Ovary (tissue), 10 donors: ENCODE measurements at places on chromosomes 11 and 22. TPM values are rescaled to one million over a fixed set of nuclear protein-coding genes. Genes with fewer than 3 reads are reported as not detected.

Gene OR8B2
- not detected for total RNA-seq

Gene SRSF8
- total RNA-seq, result 58.8 TPM

- H3K4me1 ChIP-seq, result peaks cover 9% of the 10 kb centered on the region
- no peaks in the 10 kb centered on the region for H3K27me3 ChIP-seq
- H3K36me3 ChIP-seq, result no peaks in the 10 kb centered on the region
- no peak for DNase-seq
Observed at GRCh38 chr22:32994041-32994830, 63.9 kb downstream of the SYN3 start.

DNA sequence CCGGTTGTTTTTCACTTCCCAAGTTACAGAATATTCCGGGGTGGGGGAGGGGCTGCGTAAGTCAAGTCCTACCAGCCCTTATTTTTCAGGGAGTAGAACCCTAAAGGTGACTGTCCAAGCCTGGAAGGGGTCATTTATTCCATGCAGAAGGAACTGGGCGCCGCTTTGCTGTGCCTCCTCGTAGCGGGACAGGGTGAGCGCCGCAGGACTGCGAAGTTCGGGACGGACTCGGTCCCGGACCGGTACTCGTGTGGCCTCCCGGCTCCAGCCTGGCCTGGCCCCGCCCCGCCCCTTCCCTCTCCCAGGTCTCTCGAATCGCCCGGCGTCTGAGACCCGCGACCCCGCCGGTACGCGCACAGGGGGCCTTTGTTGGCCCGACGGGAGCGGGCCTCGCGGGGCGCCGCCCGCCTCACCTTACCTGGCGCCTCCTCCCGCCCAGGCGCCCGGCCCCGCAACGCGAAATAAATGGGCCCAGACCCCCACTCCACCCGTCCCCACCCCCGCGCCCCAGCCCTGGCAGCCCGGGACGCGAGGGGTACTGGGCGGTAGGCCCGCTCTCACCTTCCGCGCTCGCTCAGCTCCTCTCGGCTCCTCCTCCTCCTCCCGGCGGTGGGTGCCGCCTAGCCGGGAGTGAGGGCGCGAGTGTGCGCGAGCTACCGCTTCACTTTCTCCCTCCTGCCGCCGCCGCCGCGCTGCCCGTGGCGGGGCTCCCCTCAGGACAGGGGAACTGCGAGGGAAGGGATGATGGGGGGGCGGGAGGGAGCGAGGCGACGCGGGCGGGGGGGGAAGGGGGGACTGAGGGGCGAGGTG lies 698 bp downstream of the PAK1 start:
- peaks cover 5% of the 10 kb centered on the region for H3K4me1 ChIP-seq
- H3K27me3 ChIP-seq, result no peaks in the 10 kb centered on the region
- peak overlapping the region; percentile 67 for H3K4me3 ChIP-seq
- H3K36me3 ChIP-seq, result no peaks in the 10 kb centered on the region
- H3K27ac ChIP-seq, result peak overlapping the region; percentile 86

Gene SYT12
- total RNA-seq, result not detected

Gene DMC1
- total RNA-seq, result 3.0 TPM

Gene ZNF280B
- total RNA-seq, result 2.8 TPM

- no peak overlapping the region for H3K4me3 ChIP-seq
- H3K27me3 ChIP-seq, result no peaks in the 10 kb centered on the region
- no peak overlapping the region for H3K27ac ChIP-seq
- no peak for DNase-seq
Observed at GRCh38 chr22:24053481-24054226, 42.5 kb downstream of the CABIN1 start.

DNA sequence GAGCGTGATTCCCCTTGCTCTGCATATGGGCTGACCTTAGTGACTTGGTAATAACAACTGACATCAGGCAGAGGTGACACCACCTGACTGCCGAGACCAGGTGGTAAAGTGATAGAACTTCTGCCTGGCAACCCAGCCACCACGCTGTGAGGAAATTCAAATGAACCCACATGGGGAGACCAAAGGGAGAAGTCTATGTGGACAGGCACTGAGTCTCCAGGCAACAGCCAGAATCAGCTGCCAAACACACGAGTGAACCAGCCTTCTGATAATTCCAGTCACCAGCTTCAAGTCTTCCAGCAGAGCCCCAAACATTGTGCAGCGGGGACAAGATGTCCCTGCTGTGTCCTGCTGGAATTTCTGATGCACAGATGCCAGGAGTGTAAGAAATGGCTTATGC lies 29.7 kb downstream of the SPATA19 start:
- DNase-seq, result no peak
- no peaks in the 10 kb centered on the region for H3K36me3 ChIP-seq
- H3K27me3 ChIP-seq, result no peaks in the 10 kb centered on the region
- H3K4me1 ChIP-seq, result no peaks in the 10 kb centered on the region
- H3K27ac ChIP-seq, result no peak overlapping the region
- H3K4me3 ChIP-seq, result no peak overlapping the region

DNA sequence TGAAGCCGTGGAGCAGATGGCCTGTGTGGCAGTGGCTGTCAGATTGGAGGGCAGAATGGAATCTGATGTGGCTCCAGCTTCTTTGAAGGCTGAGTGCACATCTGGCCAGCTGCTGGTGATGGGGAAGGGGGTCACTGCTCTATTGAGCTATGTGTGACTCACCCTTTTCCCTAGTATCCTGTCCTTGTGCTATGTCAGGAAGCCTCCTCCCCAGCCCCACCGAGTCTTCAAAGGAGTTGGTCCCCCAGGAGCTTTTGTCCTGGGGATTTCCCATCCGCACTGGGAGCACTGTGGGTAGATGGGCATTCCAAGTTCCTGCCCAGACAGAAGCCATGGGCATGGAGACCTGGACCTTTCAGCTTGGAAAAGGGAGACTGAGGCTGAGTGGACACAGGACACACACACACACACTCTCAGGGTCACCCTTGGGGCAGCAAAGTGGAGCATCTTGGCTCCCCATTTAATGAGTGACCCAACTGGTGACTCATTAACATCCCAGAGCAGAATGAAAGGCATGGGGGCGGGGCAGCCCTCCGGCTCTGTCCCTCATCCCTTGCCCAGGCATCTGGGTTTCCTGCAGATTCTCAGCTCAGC lies 3.3 kb downstream of the SERPINH1 start:
- peak overlapping the region; percentile 98 for H3K27ac ChIP-seq
- DNase-seq, result peak; percentile 56
- peaks cover 25% of the 10 kb centered on the region for H3K4me1 ChIP-seq
- no peak overlapping the region for H3K4me3 ChIP-seq
- H3K27me3 ChIP-seq, result no peaks in the 10 kb centered on the region

GRCh38 chr11:18471995-18472394 lies 16.3 kb downstream of the LDHAL6A start:
- H3K27me3 ChIP-seq, result no peaks in the 10 kb centered on the region
- no peaks in the 10 kb centered on the region for H3K4me1 ChIP-seq
- no peak for DNase-seq
- no peak overlapping the region for H3K4me3 ChIP-seq
- H3K36me3 ChIP-seq, result no peaks in the 10 kb centered on the region

DNA sequence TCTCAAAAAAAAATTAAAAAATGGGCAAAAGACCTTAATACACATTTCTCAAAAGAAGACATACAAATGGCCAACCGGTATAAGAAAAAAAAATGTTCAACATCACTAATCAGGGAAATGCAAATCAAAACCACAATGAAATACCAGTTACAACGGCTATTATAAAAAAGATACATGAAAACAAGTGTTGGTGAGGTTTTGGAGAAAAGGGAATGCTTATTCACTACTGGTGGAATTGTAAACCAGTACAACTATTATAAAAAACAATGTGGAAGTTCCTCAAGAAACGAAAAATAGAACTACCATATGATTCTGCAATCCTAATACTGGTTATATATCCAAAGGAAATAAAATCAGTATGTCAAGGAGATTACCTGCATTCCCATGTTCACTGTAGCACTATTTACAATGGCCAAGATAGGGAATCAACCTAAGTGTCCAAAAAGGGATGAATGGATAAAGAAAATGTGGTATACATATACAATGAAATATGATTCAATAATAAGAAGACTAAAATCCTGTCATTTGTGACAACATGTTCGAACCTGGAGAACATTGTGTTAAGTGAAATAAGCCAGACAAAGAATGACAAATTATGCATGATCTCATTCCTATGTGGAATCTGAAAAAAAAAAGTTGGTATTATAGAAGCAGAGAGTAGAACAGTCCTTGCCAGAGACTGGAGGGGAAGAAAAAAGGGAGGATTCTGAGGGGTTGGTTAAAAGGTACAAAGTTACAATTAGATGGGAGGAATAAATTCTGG lies 256.9 kb upstream of the PITPNB start:
- H3K4me1 ChIP-seq, result no peaks in the 10 kb centered on the region
- no peak for DNase-seq
- H3K27me3 ChIP-seq, result no peaks in the 10 kb centered on the region
- H3K36me3 ChIP-seq, result no peaks in the 10 kb centered on the region
- H3K27ac ChIP-seq, result no peak overlapping the region

GRCh38 chr22:26548303-26548702 lies 36.0 kb upstream of the TFIP11 start:
- no peaks in the 10 kb centered on the region for H3K4me1 ChIP-seq
- H3K4me3 ChIP-seq, result no peak overlapping the region
- no peak overlapping the region for H3K27ac ChIP-seq
- no peaks in the 10 kb centered on the region for H3K27me3 ChIP-seq
- no peak for DNase-seq
